Stomach (tissue), 19 donors: ENCODE measurements at places on chromosomes 11 and 22. TPM values are rescaled to one million over a fixed set of nuclear protein-coding genes. Genes with fewer than 3 reads are reported as not detected.

DNA sequence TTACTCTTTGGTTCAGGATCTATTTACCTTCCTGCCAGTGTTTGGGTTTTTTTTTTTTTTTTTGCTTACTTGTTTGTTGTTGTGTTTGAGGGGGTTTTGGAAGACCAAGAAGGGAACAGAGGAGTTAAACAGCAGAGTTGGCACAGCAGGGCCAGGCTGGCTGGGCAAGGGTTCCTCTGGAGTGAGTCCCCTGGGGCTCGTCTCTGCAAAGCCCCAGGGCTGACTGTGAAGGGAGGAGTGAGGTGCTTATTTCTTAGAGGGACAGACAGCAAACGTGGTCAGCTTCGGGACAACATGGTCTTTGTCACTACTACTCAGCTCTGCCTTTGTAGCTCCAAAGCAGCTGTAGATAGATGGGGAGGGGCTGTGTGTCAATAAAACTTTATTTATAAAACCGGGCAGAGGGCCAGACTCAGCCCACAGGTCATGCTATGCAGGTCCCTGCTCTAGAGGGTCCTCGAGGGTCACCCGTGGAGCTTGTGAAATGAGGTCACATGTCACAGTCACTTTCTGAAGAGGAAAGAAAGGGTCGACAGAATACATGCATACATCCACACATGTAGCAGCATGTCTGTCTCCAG lies 1404.7 kb downstream of the BRD1 start:
- no peaks in the 10 kb centered on the region for H3K4me1 ChIP-seq
- no peak for DNase-seq
- H3K27me3 ChIP-seq = peaks cover 70% of the 10 kb centered on the region
- H3K4me3 ChIP-seq = no peak overlapping the region
- no peaks in the 10 kb centered on the region for H3K36me3 ChIP-seq
- H3K27ac ChIP-seq = no peak overlapping the region

DNA sequence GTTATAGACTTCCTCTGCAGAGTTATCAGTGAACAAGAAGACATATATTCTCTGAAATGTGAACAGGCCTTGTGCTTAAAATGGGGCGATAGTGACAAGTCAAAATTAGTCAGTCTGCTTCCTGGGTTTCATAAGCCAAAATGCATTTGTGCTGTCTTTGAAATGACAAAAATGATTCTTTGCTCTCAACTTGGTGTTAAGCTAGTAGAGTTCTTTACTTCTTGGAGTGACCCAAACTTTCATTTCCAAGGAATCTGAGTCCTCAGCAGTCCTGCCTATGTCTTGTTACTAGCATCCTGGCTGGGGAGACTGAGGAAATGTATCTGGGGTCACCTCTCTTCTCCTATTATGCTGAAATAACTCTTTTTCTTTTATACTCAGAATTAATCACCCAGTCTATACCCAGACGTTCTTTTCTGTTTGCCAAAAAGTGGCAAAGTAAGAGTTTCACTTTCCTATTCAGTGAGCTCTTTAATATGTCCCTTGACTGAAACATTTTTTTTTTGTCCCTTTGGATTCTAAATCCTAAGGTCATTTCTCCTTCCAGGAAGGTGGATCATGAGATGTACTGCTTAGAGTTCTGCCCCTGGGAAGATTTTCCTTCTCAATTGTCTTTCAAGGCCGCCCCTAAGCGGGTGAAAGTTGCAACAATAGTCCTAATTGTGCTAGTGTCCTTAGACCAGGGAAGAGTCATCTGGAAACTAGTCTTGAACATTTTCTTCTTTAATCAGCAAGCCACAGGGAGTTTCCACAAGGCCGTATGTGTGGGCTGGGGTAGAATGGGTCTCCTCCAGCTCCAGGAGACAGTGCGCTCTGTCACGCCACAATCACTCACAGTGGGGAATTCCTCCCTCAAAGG lies 53.0 kb upstream of the RDX start:
- no peak overlapping the region for H3K4me3 ChIP-seq
- H3K36me3 ChIP-seq = no peaks in the 10 kb centered on the region
- H3K27me3 ChIP-seq = no peaks in the 10 kb centered on the region
- no peak overlapping the region for H3K27ac ChIP-seq
- DNase-seq = peak; percentile 10

GRCh38 chr11:132855516-132855915 lies 676.8 kb downstream of the OPCML start:
- H3K27ac ChIP-seq = no peak overlapping the region
- no peak for DNase-seq
- H3K27me3 ChIP-seq = no peaks in the 10 kb centered on the region
- H3K36me3 ChIP-seq = no peaks in the 10 kb centered on the region
- no peak overlapping the region for H3K4me3 ChIP-seq
- H3K4me1 ChIP-seq = no peaks in the 10 kb centered on the region

GRCh38 chr11:10233581-10233980 lies 60.4 kb downstream of the SBF2 start:
- no peak for DNase-seq
- no peak overlapping the region for H3K4me3 ChIP-seq
- peaks cover 6% of the 10 kb centered on the region for H3K4me1 ChIP-seq
- H3K36me3 ChIP-seq = no peaks in the 10 kb centered on the region
- H3K27me3 ChIP-seq = no peaks in the 10 kb centered on the region
- no peak overlapping the region for H3K27ac ChIP-seq

DNA sequence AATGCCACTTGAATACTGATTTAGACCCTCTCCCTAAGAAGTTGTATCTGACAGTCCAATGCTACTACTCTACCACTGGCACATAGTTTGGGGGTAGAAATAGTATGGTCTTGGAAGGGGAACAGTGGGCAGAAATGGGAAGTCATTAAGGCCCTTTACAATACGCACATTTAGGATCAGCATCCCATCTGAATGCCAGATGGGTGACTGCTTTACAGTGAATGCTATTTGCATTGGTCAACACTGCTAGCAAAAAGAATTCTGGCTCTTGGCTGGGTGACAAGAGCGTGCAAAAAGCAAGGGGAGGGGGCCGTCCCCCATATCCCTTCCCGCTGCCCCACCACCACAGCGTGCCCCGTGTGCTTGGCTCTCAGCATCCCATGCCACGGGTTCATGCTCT lies 104.7 kb upstream of the BID start:
- H3K27ac ChIP-seq = no peak overlapping the region
- H3K36me3 ChIP-seq = peaks cover 79% of the 10 kb centered on the region
- H3K4me1 ChIP-seq = no peaks in the 10 kb centered on the region
- H3K27me3 ChIP-seq = no peaks in the 10 kb centered on the region
- no peak overlapping the region for H3K4me3 ChIP-seq

DNA sequence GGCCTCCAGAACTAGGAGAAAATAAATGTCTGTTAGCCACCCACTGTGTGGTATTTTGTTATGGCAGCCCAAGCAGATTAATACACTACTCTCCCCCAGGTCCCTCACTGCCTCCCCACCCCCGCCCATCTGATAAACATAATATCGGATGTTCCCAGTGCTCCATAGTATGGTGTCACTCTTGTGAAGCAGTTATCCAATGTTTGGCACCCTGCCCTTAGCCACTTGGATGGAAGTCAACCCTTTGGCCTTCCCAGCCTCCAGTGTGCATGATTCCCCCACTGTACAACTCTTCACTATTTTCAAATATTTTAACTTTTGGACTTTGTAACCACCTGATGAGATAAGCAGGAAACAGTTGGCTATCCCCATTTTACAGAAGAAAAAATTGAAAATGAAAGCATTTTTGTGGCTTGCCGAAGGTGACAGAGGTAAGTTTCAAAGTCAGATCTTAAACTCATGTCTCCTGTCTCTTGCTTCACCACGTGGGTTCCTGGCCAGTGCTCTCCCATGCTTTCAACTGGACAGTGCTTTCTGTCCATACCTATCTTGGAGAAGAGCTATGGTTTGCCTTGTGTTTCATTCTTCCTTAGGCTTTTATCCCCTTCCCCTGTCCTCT lies 53.2 kb downstream of the ALX4 start:
- H3K36me3 ChIP-seq = no peaks in the 10 kb centered on the region
- no peaks in the 10 kb centered on the region for H3K27me3 ChIP-seq
- H3K4me3 ChIP-seq = no peak overlapping the region
- H3K27ac ChIP-seq = no peak overlapping the region
- no peaks in the 10 kb centered on the region for H3K4me1 ChIP-seq
- no peak for DNase-seq

GRCh38 chr11:77401486-77402217 lies 72.2 kb downstream of the PAK1 start:
- H3K36me3 ChIP-seq = no peaks in the 10 kb centered on the region
- H3K4me1 ChIP-seq = peaks cover under 1% of the 10 kb centered on the region
- no peak overlapping the region for H3K27ac ChIP-seq
- H3K27me3 ChIP-seq = no peaks in the 10 kb centered on the region

- H3K27ac ChIP-seq = no peak overlapping the region
- peak; percentile 23 for DNase-seq
- H3K4me1 ChIP-seq = no peaks in the 10 kb centered on the region
- no peak overlapping the region for H3K4me3 ChIP-seq
Observed at GRCh38 chr11:71498091-71498490, 29.0 kb upstream of the KRTAP5-7 start.

GRCh38 chr11:86947541-86947940 lies 7.7 kb downstream of the FZD4 start:
- DNase-seq = no peak
- peaks cover 51% of the 10 kb centered on the region for H3K4me1 ChIP-seq
- H3K27ac ChIP-seq = peak overlapping the region; percentile 54
- no peaks in the 10 kb centered on the region for H3K27me3 ChIP-seq
- H3K4me3 ChIP-seq = no peak overlapping the region

GRCh38 chr11:123904932-123905331 lies 3.0 kb downstream of the OR8D4 start:
- H3K27ac ChIP-seq = no peak overlapping the region
- no peaks in the 10 kb centered on the region for H3K27me3 ChIP-seq
- H3K4me3 ChIP-seq = no peak overlapping the region

DNA sequence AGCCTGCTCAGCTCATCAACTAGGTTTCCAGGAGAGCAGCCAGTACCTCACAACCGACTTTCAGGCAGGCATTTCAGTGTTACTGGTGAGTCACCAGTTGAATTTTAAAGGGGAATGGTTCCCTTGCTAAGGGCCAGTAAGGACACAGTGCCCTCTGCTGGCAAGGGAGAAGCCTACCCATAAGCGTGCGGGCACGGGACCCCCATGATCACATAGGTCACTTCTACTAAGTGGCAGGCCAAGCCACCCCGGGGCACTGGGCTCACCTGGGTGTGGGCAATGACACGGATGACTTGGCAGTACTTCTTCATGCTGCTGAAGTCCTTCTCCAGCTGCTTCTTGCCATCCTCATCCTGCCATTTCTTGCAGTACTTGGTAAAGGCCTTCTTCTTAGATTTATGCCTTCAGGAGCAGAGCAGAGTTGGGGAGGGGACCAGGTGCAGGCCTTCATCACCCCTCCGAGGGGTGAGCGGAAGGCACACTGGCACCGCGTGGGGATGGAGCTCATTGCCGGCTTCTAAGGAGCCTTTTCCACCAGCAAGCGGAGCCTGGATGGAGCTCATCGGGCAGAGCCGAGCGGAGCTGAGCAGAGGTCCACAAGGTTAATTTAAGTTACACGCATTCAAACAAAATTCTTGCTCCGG lies 2.9 kb downstream of the RPL3 start:
- no peaks in the 10 kb centered on the region for H3K27me3 ChIP-seq
- H3K4me3 ChIP-seq = peak overlapping the region; percentile 9
- peak; percentile 79 for DNase-seq
- H3K36me3 ChIP-seq = peaks cover 67% of the 10 kb centered on the region
- peaks cover 64% of the 10 kb centered on the region for H3K4me1 ChIP-seq

GRCh38 chr22:37308385-37309200 lies 26.3 kb downstream of the CYTH4 start:
- H3K4me3 ChIP-seq = no peak overlapping the region
- H3K27ac ChIP-seq = no peak overlapping the region
- DNase-seq = no peak
- no peaks in the 10 kb centered on the region for H3K27me3 ChIP-seq
- no peaks in the 10 kb centered on the region for H3K36me3 ChIP-seq

- H3K27ac ChIP-seq = no peak overlapping the region
- H3K27me3 ChIP-seq = peaks cover 33% of the 10 kb centered on the region
- DNase-seq = peak; percentile 88
- H3K36me3 ChIP-seq = no peaks in the 10 kb centered on the region
- H3K4me3 ChIP-seq = no peak overlapping the region
Observed at GRCh38 chr11:66388780-66389386, 17.3 kb upstream of the SLC29A2 start.

- H3K4me3 ChIP-seq = no peak overlapping the region
- no peaks in the 10 kb centered on the region for H3K27me3 ChIP-seq
- H3K27ac ChIP-seq = no peak overlapping the region
- H3K4me1 ChIP-seq = no peaks in the 10 kb centered on the region
Observed at GRCh38 chr11:78828676-78829075, 254.0 kb upstream of the NARS2 start.

GRCh38 chr22:49826603-49827270 lies 936 bp downstream of the BRD1 start:
- peak; percentile 66 for DNase-seq
- peak overlapping the region; percentile 95 for H3K27ac ChIP-seq
- H3K4me3 ChIP-seq = peak overlapping the region; percentile 90
- H3K27me3 ChIP-seq = no peaks in the 10 kb centered on the region
- peaks cover 28% of the 10 kb centered on the region for H3K36me3 ChIP-seq

DNA sequence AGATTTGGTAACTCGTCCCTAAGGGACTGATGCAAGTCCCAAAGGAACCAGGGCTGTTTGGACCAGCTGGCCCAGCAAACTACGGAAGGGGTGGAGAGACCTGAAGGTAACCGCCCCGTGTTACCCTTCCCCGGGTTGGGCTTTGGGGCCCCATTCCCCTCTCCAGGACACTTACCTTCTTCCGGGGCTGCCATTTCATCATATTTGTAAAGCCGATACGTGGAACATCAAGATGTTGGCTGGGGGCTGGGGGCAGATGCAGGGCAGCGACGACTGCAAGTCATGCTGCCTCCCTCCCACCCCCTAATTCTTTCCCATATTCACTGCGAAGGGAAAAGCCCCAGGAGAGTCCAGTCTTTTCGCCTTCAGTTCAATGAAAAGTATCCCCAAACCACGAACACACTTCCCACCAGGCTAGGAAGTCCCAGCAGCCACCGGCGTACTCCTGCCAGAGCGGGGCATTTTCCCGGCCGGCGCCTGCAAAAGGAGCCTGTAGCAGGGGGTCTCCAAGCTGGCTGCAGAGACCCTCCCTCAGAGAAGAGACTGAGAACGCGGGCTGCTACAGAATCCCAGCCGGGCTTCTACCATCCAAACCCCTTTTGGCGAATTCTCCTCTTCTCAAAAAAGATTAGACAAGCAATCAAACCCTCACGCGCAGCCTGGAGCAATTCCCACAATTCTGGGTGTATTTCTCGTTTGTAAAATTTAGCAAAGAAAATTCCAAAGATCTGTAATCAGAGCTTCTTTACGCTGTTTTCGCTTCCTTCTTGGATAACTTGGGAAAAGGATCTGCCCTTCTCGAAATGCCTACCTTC lies 236.7 kb downstream of the TTC28 start:
- peak overlapping the region; percentile 90 for H3K27ac ChIP-seq
- H3K4me1 ChIP-seq = peaks cover 8% of the 10 kb centered on the region
- no peaks in the 10 kb centered on the region for H3K27me3 ChIP-seq
- H3K4me3 ChIP-seq = peak overlapping the region; percentile 54

Gene CASTOR1
- 4.0 TPM for total RNA-seq

Gene OR51B2
- total RNA-seq = not detected

Gene MS4A4E
- total RNA-seq = 1.3 TPM

Gene UBE2L3
- total RNA-seq = 38.8 TPM

Gene MTCH2
- total RNA-seq = 21.7 TPM

Gene KRTAP5-9
- total RNA-seq = not detected

Gene ATG13
- 105 TPM for total RNA-seq

Gene ZFPL1
- 28.4 TPM for total RNA-seq

Gene TPP1
- 91.5 TPM for total RNA-seq

Gene KCNA4
- total RNA-seq = not detected

Gene NXPE2
- total RNA-seq = not detected

Gene C2CD3
- total RNA-seq = 172 TPM

Gene OR6T1
- total RNA-seq = not detected

Gene SLC7A4
- not detected for total RNA-seq

Gene HOATZ
- total RNA-seq = not detected
